ENCODE measurements at places on chromosomes 16 and 17.

GRCh38 chr17:76131692-76132573 lies 9.1 kb downstream of the FOXJ1 start:
- no peak for DNase-seq

GRCh38 chr16:53131050-53131362 lies 76.2 kb downstream of the CHD9 start:
- DNase-seq = no peak

DNA sequence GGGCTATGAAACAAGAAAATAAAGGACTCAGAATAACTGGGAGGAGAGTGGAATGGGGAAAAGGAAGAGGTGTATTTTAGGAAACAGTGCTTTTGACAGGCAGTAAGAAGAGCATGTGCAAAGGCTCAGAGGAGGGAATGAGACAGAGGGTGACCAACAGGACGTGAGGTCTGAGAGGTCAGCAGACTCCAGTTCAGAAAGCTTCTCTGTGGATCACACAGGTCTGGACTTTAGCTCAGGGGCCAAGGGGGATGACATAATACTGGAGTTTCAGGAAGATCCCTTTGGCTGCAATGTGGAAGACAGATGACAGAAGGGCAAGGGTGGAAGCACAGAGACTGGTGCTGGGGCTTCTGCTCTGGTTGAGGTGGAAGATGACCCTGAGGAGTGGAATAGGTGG lies 489.9 kb upstream of the CDH5 start:
- DNase-seq = no peak

DNA sequence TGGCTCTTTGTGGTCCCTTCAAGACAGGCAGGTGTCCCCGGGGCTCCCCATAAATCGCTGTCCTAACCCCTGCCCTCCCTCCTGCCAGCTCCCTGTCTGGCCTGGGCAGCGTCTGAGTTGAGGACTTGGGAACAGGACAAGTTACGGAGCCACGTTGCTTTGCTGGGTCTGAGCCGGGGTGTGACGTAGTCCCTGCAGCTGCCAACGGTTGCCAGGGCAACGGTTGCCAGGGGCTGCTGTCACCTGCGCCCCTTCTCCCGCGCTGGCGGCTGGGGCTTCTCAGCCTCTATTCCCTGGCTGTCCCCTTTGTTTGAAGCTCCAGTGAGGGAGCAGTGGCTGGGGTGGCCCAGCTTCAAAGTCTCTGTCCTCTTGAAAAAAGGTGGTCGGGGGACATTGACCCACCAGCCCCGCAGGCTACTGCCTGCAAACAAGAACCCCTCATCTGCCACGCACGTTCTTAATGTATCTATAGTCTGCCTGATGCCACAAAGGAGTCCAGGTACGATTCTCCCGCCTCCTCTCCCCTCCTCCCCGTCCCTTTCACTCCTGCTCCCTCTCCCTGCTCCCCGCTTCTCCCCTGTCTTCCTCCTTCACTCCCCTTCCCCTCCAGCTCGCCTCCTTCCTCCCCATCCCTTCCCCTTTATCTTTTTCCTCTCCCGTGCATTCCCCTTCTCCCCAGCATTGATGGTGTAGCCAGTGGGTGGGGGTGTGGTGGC lies 10.9 kb downstream of the ADGRG1 start:
- DNase-seq = no peak

GRCh38 chr16:48280546-48280945 lies 33.2 kb upstream of the ABCC11 start:
- no peak for DNase-seq

DNA sequence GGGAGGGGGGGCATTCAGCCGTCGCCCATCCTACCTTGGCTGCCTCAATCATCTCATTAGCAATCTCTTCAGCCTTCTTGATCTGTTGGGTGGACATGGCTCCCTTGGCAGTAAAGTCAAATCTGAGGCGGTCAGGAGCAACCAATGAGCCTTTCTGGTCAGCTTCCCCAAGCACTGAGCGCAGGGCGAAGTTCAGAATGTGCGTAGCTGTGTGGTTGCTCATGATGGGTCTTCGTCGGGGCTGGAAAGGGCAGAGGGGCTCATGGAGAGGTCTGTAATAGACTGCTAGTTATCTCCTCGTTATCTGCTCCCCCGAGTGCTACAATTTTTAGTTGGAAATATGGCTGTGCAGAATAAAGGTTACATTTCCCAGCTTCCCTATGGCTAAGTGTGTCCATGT lies 7.2 kb upstream of the EXOSC6 start:
- DNase-seq = no peak

DNA sequence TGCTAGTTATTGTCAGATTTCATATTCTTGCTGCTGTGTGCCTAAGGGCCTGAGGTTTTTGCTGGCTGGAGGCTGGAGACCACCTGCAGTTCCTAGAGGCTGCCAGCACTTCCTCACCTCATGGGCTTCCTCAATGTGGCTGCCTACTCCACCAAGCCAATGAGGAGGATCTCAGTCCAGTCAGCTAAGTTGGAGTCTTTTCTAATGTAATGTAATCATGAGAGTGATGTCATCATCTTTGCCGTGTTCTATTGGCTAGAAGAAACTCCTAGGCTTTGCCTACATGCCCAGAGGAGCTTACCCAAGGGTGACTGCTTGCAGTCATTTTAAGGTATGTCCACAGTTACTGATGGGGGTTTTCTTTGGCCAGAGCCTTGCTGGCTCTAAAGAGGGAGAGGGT lies 53.0 kb downstream of the SOCS3 start:
- no peak for DNase-seq

- DNase-seq = no peak
Measured at GRCh38 chr17:42059815-42060214, 9.4 kb upstream of the C17orf113 start.

DNA sequence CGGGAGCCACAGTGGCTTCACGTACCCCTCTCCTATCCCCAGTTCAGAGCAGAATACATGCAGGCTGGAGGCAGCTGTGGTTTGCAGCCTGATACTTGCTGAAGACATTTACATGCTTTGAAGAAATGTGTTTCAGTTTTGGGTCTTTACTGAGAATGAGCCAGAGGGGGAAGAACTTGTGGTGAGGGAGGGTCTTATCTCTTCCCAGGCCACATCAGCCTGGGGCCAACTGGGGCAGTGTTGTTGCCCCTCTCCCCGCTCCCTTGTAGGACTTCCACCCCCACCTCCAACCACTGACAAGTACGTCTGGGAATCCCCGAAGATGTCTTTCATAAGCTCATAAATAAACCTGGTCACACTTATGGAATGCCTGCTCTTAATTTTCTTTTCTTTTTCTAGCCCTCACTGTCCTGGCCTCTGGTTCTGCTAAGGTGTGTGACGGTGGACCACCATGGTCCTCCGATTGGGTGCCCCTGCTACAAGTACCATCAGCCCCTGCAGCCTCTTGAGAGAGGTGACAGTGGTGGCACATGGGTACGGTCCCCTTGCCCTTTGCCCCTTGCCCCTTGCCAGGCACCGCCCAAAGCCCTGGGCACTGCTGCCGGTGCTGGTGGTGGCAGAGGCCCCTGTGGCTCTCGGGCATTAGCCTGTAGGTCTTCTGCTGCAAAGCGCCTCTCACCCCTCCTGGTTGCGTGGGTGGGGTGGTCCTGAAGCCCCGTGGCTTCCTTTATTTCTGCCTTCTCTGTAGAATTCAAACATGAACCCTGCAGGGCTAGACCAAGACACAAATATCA lies 144.8 kb upstream of the RPH3AL start:
- no peak for DNase-seq

- DNase-seq = no peak
Measured at GRCh38 chr17:47243737-47244598, 9.7 kb upstream of the ITGB3 start.

DNA sequence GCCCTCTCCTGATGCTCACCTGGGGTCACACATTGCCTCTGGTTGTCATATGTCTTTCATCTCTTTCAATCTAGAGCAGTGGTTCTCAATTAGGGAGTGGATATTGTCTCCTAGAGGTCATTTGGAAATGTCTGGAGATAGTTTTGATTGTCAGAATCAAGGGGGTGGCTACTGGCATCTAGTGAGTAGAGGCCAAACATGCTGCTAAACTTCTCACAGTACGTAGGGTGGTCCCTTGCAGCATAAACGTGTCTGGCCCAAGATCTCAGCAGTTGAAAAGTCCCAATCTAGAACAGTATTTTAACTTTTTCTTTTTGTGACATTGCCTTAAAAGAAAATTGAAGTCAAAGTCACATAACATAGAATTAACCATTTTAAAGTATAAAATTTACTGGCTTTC lies 30.5 kb upstream of the SLC5A10 start:
- DNase-seq = no peak

- no peak for DNase-seq
Measured at GRCh38 chr17:32931686-32932085, 3.7 kb downstream of the TMEM98 start.

GRCh38 chr17:56978441-56979090 lies 635 bp downstream of the SCPEP1 start:
- no peak for DNase-seq

GRCh38 chr17:30858556-30859250 lies 26.9 kb downstream of the ATAD5 start:
- no peak for DNase-seq

DNA sequence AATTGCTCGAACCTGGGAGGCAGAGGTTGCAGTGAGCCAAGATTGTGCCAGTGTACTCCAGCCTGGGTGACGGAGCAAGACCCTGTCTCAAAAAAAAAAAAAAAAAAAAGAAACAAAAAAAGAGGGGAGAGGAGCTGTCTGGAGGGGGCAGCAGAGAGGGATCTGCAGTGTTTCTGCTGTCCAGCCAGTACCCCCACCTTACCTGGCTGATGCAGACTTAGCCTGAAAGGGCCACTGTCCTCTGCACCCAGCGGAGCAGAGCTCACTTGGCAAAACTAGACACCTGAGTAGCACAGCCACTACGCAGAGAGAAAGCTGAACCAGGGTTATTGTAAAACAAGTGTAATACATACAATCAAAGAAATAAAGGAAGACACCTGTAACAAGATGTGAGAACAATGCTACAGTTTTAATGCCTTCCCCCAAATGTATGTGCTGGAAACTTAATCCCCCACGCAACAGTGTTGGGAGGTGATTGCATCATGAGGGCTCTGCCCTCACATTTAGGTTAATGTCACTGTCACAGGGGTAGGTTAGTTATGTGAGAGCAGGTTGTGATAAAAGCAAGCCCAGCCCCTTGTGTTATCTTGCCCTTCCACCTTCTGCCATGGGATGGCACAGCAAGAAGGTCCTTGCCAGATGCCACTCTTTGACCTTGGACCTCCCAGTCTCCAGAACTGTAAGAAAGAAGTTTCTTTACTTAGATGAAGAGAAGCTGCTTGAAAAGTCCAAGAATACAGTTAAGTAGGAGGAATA lies 211.2 kb downstream of the RPTOR start:
- no peak for DNase-seq

DNA sequence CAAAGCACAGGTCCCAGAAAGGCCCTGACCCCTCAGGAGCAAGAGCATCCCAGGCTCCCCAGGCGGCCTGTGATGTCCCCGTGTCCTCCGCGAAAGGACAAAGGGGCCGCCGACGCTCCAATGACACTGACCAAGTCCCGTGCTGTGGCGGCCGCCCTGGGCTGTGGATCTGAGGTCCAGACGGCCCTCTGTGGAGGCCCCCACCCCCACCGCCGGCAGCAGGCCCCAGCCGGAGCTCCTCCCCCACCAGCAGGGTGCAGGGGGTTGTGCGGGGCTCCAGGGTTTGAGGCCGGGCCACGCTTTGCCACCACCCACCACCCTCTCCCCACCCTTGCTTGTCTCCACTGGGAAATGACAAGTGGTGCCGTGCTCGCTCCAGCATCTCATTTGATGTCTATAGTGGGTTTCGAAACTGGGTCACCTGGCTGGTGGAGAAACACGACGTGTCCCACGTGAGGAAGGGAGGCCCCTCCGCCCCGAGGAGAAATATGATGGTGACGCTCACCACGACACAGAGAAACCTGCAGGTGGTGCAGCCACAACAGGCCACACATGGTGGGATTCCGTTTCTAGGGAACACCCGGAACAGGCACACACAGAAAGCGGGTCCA lies 31.2 kb upstream of the ZNF469 start:
- DNase-seq = no peak

- DNase-seq = peak; percentile 6
Measured at GRCh38 chr17:31008374-31009041, 37.7 kb downstream of the RNF135 start.

- DNase-seq = no peak
Measured at GRCh38 chr17:79517827-79518584, 92.8 kb downstream of the RBFOX3 start.

GRCh38 chr17:15930426-15930825 lies 14.5 kb upstream of the ADORA2B start:
- DNase-seq = no peak

GRCh38 chr16:11916524-11917285 lies 949 bp upstream of the GSPT1 start:
- no peak for DNase-seq

DNA sequence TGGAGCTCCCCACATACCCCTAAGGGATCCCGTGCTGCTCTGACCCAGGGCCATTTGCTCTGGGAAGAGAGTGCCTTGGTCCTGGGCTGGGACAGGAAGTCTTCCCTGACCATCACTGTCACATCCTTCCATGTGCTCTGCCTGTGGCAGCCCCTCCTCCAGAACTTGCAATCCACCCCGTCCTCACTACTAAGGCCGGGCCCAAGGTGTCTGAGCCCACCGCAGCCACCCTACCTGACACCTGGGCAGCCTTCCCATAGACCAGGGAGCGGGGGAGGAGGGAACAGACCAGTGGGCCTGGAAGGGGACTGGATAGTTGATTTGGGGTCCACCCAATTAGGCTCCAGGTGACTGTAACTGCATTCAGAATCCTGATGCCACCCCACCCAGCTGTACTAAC lies 117.5 kb upstream of the CRHR1 start:
- no peak for DNase-seq

DNA sequence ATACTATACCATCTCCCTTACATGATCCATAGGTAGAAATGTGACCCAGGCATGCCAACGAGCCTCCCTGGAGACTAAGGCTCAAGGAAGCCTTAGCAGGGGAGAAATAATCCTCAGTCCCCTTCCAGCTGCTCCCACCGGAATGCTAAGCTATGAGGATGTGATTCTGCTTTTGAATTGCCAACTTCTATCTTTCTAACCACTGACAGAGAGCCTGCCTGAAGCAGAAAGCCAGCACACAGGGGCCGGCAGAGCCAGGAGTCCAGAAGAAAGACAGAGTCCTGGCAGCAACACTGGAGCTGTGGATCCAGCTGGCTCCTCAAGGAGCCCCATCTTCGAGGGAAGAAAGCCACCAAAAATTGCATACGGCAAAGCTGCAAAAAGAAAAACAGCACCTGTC lies 579.6 kb upstream of the CDH5 start:
- DNase-seq = no peak

- DNase-seq = no peak
Measured at GRCh38 chr17:60403962-60404361, 12.0 kb upstream of the USP32 start.

DNA sequence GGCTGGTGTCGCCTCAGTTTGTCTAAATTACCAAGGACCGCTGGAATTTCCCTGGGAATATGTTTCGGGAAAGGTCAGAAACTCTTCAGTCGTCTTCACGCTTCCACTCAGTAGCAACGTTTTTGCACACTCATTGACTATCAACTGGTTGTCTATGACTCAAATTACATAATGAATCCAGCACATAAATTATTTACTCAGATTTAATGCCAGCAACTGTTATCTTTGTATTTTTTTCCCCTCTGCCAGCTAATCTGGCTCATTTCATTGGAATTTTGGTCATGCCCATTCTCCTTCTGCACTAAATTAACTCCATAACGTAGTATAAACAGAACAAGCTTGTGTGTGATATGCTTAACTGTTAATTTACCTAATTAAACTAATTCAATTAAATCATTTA lies 372.7 kb upstream of the ZFHX3 start:
- no peak for DNase-seq

Measured in non-pigmented ciliary epithelial cell (primary cell).